D721Med (cell line): ENCODE measurements at places on chromosomes 1 and 21.

DNA sequence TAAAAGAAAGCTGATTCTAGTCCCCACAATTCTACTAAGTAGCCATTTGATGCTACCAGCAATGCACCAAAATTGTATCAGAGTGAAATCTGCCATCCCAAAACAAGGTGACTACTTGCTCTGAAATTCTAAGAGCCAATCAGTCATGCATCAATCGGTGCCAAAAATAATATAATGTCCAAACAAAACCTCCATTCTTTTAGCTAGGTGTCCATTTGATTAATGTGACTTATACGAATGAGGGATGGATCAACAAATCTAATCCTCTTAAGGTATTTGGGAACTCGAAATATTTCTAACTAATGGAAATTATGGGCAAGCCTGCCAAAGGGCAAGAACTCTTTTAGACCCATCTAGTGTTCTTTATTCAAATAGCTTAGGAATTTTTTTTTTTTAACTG, 66.4 kb upstream of the NEK2 start:
- DNase-seq = no peak

- no peak for DNase-seq
These were observed 15.2 kb upstream of the SRP9 start for GRCh38 chr1:225762444-225762843.

DNA sequence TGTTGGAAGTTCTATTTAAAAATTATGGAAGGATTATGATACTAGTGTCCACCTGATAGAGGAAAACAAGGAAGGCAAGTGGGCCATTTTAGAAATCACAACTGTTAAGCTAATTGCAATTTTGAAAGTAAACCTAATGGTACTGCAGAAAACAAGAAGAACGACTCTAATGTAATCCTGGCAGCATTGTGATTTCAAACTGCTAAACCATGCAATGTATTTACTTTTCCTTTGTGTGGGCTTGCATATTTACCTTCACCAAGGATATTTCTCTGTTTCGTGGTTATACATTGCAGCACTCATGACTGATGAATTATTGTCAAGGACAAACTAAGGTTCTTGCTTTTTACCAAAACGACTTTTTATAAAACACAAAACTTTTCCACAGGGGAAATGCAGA, 88.1 kb downstream of the TM2D1 start:
- DNase-seq = no peak

DNA sequence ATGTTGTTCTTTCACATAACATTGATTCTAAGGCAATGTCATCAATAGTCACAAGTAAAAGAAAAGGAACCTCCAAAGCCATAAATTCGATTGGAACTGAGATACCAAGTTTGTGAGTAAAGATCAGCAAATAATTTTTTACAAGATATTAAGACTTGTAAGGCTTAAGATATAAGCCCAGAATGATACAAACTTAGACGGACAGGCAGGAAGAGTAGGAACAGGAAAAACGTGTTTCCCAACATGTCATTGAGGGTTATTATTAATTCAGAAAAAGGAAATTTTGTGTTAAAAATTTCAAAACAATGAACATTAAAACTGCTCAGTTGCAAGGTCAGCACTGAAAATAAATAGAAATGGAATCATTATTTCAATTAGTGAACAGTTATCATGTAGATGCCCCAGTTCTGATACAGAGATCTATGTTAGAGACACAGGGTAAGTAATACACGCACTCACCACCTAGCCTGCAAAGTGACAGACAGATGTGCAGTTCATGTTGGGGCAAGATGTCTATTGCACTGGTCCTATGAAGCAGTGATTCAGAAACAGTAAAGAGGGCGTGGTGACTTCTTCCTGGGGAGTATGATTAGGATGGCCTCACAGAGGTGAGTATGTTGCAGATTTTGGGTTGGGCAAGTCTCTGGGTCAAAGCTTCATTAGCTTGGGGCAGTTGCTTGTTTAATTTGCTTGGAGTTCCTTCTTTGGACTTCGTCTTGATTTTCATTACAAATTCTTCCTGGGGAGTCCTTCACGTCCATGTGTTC, 284.4 kb downstream of the SETD4 start:
- DNase-seq = no peak

DNA sequence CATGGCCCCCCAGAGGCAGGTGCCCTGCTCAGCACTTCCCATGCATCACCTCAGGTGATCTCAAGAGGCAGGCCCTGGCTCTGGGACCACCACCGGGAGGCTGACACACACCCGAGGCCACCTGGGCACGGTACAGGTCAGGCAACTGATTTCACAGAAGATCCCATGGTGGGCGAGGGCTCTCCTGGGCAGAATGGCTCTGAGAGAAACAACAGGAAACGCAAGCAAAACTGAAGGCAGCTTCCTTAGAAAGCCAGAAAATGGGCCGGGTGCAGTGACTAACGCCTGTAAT, 11.4 kb upstream of the SKI start:
- DNase-seq = no peak

DNA sequence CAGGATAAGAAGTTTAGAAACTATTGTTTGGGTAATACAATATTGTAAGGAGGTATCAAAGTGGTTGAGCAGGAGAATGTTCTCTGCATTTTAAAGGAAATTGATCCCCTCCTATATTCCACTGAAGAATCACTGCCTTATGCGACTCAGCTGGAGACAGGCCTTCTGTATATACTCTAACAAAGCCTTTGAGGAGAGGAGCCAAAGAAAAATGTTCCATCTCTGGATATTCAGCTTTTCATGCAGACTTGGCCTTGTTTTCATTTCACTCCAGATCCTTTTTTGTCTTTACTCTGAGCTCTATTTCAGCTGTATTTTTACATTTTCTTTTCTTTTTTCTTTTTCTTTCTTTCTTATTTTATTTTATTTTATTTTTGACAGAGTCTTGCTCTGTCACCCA, 42.1 kb upstream of the S1PR1 start:
- DNase-seq = no peak

- DNase-seq = no peak
These were observed 113.1 kb downstream of the ZNF326 start for GRCh38 chr1:90107990-90108389.

DNA sequence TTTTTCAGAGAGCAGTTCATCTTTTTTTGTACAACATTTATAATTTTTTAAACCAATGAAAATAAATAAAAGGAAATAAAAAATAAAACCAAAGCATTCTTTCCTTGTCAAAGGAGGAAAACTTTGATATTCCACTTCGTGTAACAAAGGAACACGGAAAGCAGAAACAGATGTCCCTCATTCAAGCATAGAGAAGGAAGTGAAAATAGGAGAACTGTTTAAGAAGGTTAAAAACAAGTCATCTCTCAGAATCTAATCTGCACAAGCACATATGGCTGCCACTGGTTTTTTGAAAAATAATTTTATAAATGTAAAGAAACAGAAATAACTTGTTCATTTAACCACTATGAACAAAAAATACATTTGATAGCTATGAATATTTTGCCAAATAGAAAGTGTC, 35.9 kb upstream of the ZNF644 start:
- DNase-seq = no peak

DNA sequence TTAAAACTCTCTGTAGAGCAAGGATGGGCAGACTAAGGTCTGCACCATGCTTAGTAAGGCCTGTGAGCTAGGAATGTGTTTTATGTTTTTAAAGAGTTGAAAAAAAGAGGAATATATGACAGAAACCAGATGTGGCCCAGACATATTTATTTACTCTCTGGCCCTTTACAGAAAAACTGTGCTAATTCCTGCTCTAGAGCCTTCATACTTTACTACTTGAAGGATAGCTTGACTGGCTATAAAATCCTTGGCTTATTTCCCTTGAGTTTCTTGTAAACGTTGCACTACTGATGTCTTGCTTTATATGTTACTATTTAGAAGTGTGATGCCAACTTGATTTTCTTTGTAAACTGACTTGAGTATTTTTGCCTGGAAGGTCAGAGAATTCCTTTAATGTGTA, 33.5 kb downstream of the CTBS start:
- DNase-seq = no peak

GRCh38 chr1:245510144-245510543, 355.4 kb downstream of the KIF26B start:
- DNase-seq = no peak
